Neural crest cell (in vitro differentiated cells): ENCODE measurements at places on chromosomes 2 and 18.

GRCh38 chr18:44507729-44508325 lies 172.9 kb upstream of the SETBP1 start:
- no peak for DNase-seq

DNA sequence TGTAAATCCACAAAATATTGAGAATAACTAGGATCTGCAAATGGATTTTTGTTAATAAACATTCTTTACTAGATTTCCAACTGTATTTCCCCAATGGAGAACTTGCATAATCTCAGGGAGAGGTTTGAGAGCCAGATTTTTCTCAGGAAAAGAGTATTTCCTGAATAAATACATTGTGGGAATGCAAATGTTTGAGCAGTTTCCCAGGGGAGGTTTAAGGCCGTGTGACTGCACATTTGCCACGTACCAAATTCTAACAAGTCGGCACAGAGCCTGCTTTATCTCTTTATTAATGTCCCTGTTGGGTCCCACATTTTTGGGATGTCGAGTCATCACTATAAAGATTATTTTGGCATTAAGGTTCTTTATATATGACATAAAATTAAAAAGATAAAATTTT lies 27.0 kb downstream of the TFPI start:
- DNase-seq, result no peak

- no peak for DNase-seq
These were observed 618.6 kb upstream of the TMEFF2 start for GRCh38 chr2:192813341-192813740.

GRCh38 chr2:25073025-25073424 lies 31.1 kb downstream of the EFR3B start:
- DNase-seq, result no peak

DNA sequence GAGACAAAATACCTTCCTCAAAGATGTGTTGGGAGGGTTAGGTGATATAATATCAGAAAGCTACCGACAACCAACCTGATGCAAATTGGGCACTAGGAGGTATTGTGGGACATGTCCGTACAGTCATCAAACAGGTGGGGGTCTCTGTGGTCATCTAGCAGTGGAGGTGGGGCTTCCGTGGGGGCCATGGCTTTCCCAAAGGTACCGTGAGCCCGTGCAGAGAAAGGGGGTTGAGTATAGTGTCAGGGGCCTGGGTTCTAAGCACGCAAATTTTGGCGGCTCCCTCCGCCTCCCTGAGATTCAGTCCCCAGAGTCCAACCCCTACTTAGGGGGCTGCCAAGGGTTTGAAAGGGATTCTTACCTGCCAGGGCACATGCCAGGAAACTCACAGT lies 32.6 kb downstream of the HJURP start:
- no peak for DNase-seq

- DNase-seq, result no peak
These were observed 465 bp upstream of the PLEKHA3 start for GRCh38 chr2:178479758-178480226.

DNA sequence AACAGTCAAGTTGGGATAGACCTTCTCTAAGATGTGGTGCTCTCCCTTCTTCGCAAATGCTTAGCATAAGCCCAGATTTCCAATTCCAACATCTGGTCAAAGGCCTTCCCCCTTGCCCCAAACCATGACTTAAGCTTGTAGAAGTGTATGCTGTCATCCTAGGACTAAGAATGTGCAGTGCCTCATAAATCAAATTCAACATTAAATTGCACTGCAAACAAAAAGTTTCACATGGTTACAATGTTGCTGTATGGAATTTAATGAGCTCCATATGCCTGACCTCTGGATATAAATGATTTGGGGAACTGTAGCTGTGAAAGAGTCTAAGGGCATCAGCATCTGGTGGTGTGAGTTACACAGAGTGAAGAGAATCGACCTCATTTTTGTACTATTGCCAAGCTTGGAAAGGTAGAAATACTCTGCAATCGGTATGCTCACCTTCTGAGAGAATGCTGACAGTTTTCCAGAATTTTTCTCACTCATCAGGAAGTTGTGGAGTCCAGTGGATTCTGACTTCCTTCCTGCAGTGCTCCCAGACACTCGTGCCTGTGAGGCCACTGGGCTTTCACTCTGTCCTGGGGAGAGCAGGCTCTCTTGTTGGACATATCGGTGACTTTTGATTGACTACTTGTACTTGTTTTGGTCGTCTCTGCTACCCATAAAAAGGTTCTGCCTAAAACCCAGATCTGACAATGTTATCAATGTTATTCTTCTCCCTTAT lies 40.6 kb downstream of the FASTKD2 start:
- DNase-seq, result no peak

DNA sequence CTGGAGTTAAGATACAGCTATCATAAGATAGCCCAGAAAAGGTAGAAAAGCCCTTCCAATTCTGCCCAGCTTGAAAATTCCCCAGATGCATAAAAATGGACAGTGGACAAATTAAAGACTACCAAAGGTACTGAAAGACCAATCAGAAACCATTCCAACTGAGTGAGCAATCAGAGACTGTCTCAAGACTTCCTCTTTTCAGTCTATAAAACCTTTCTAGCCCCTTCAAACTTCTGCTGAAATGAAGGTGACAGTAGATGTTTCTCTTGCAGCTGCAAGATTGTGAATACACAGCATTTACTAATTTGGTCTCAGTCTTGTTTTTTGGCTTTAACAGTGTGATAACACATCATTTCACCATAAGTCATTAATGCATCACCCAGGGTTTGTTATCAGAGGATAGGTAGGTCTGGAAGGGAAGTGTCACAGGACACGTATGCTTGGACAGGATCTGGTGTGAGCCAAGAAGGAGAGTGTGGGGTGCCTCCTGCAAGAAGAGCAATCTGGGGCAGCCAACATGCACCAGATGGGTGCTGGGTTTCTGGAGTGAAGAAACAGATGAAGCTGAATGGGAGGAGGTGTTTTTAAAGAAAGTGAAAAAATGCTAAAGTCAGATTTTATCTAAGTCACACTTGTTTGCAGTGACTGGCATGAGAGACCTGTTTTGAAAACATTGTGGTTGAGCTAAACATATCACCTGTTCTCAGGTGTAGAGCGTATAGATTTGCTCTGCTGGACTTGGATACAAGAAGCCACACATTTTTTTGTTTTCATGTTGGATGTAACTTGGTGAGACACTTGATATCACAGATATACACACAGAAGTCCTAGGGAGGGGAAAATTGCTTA lies 75.3 kb upstream of the DDX18 start:
- DNase-seq, result no peak
